Activated CD4-positive, alpha-beta memory T cell treated with anti-CD3 and anti-CD28 coated beads for 36 hours (primary cell): ENCODE measurements at places on chromosomes 2 and 18. TPM values are rescaled to one million over a fixed set of nuclear protein-coding genes. Genes with fewer than 3 reads are reported as not detected.

DNA sequence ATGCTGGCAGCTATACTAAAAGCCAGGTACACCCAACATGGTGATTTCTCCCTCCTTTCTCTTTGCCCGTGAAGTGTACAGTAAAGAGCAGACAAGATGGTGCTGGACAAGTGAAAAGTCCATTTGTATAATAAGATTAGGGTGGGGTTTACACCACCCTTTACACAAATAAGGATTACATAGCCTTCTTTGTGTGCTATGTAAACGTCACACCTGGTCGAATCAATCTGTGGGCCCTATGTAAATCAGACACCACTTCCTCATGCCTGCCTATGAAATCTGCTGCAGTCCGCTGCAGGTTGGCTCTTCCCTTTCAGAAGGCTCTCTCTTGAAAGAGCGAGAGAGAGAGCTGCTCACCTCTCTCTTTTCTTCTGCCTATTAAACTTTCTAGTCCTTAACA lies 1054.3 kb upstream of the SLC39A10 start:
- no peak for DNase-seq

DNA sequence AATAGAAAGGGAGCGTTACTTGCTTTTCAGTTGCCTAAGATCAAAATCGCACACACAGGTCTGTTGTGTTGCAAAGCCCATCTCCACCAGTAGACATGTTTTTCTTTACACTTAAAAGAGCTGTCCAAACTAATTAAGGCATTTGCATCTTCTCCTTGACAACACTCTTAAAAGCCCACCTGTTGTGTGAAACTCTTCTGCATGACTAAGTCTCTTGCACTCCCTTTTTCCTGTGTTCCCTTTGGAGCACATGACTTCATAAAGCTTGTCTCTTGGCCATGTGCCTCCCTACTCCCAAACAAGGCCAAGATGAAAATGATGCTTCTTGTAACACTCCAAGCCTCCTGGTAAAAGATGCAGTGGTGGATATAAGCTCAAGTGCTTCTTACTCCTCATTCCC lies 26.1 kb downstream of the PID1 start:
- no peak for DNase-seq

- no peak for DNase-seq
Measured at GRCh38 chr2:134232461-134232860, 21.4 kb upstream of the MGAT5 start.

- no peak for DNase-seq
Measured at GRCh38 chr2:237449193-237449881, 35.4 kb upstream of the COL6A3 start.

DNA sequence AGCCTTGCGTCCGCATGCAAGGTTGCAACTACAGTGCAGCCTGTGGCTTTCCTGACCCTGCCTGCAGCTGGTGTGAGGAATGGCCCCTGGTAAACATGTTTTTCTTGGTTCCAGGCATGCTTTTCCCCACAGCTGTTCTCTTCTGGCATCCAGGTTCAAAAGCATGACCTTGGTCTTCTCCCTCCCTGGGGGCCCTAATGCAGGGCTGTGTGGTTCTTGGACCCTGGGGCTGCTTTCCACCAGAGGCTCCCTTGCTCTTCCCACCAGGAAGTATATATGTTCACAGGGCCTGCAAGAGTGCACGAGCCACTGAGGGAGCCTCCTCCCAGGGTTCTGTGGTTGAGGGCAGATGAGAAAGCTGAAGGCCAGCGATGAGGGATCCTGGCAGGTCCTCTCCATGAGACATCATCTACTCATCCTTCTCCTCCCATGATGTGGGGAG lies 125.9 kb downstream of the BCL2L11 start:
- no peak for DNase-seq

The HMSD gene
- total RNA-seq = 18.9 TPM

The CNGA3 gene
- not detected for total RNA-seq

The FN1 gene
- 0.53 TPM for total RNA-seq

The DHRS9 gene
- total RNA-seq = 4.9 TPM

DNA sequence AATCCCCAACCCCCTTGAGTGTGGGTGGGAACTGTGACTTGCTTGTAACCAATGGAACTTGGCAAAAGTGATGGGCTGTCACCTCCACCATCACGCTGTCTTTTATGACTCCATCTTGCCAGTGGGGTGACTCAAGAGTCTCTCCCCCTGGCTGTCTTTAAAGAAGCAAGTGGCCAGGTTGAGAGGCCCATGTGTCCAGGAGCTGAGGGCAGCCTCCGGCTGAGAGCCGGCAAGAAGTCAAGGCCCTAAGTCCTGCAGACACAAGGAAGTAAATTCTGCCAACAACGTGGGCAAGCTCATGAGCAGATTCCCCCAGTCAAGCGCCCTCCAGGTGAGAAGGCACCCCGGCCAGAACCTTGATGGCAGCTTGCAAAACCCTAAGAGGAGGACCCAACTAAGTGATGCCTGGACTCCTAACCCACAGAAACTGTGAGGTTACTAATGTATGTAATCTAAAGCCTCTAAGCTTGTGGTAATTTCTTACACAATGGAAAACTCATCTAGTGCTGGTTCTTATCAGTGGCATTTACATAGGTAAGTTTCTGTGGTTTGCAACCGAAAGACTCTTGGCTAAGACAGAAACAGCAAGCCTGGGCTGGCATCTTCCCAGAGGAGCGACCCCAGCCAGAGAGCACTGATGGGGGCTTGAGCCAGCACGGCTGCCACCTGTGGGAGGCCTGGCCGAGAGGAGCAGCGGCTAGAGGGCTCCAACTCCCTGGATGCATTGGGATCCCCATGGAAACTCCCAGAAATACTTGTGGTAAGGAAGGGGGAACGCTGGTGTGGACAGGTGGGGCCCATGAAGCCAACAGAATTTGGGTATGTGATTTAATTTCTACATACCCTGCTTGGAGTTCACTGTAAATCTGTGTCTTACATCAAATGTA lies 49.3 kb downstream of the CIB4 start:
- peak; percentile 7 for DNase-seq

- no peak for DNase-seq
Measured at GRCh38 chr2:42021464-42021863, 26.4 kb upstream of the PKDCC start.

- DNase-seq = no peak
Measured at GRCh38 chr2:3870222-3870621, 166.8 kb downstream of the DCDC2C start.

GRCh38 chr2:210199186-210199765 lies 26.0 kb downstream of the ACADL start:
- DNase-seq = no peak

The TCF7L1 gene
- 0.07 TPM for total RNA-seq

The ALK gene
- not detected for total RNA-seq

DNA sequence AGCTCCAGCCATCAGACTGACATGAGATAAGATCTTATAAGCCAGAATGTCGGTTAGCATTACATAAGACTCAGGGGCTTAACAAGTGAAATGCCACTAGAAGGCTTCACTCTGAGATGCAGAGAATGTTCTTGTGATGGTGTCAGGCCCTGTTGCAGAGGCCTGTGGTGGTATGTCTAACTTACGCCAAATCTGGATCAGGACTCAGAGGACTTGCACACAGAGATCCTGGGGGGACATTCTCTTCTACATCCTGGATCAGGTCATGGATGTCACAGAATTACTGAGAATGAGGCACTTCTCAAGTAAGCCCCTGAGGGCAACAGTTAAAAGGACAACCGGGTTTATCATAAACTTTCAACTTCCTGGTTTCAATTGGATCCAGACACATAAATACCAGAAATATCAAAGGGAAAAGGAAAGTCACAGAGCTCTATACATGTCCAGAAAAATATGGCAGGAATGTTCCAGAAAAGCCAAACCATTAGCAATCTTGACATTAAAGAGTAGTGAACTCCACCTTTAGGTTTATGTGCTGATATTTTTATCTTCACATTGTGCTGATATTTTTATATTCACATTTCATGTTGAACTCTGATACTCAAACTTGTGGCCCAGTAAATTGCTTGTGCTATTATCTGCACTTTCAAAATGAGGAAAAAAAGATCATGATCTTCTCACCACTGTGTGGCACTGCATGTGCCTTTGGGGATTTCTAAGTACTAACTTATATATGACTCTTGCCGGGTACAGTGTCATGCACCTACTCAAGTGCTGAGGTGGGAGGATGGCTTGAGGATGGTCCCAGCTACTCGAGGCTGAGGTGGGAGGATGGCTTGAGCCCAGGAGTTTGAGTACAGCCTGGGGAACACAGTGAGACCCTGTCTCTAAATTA lies 137.5 kb upstream of the RNF152 start:
- DNase-seq = no peak

The GAREM2 gene
- 1.4 TPM for total RNA-seq

GRCh38 chr2:26456440-26457250 lies 21.3 kb downstream of the OTOF start:
- DNase-seq = no peak

GRCh38 chr2:219886615-219887014 lies 259.2 kb downstream of the SLC4A3 start:
- no peak for DNase-seq

The POTEJ gene
- total RNA-seq = not detected

- no peak for DNase-seq
Measured at GRCh38 chr2:239190921-239191885, 209.6 kb downstream of the HDAC4 start.

The ACP1 gene
- 121 TPM for total RNA-seq

GRCh38 chr2:241041589-241042158 lies 43.3 kb downstream of the SNED1 start:
- no peak for DNase-seq

DNA sequence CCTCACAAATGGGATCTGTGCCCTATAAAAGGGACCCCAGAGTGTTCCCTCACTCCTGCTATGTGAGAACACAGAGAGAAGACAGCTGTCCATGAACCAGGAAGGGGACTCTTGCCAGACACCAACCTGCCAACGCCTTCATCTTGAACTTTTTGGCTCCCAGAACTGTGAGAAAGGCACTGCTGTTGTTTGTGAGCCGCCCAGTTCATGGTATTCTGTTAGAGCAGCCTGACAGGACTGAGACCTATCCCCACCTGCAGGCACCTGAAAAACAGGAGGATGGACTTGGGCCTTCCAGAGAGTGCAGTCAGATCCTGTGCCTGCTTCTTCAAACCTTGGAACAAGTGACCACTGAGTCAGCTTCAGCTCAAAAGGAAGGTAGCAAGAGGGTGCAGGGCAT lies 51.4 kb downstream of the CRACDL start:
- no peak for DNase-seq

- DNase-seq = no peak
Measured at GRCh38 chr2:178764097-178764496, 43.1 kb downstream of the TTN start.

The PJVK gene
- 2.3 TPM for total RNA-seq
